ENCODE measurements at places on chromosomes 4 and X.
A peak's percentile ranks its signal among the peaks of the same experiment; 100 is the strongest.

GRCh38 chrX:98077440-98077839 lies 1193.7 kb downstream of the RPA4 start:
- DNase-seq, result no peak

- DNase-seq, result no peak
Measured at GRCh38 chrX:38277802-38278201, 49.5 kb downstream of the RPGR start.

- no peak for DNase-seq
Measured at GRCh38 chr4:89820010-89820409, 17.0 kb downstream of the SNCA start.

- DNase-seq, result peak; percentile 15
Measured at GRCh38 chrX:130170752-130171445, 863 bp upstream of the RAB33A start.

DNA sequence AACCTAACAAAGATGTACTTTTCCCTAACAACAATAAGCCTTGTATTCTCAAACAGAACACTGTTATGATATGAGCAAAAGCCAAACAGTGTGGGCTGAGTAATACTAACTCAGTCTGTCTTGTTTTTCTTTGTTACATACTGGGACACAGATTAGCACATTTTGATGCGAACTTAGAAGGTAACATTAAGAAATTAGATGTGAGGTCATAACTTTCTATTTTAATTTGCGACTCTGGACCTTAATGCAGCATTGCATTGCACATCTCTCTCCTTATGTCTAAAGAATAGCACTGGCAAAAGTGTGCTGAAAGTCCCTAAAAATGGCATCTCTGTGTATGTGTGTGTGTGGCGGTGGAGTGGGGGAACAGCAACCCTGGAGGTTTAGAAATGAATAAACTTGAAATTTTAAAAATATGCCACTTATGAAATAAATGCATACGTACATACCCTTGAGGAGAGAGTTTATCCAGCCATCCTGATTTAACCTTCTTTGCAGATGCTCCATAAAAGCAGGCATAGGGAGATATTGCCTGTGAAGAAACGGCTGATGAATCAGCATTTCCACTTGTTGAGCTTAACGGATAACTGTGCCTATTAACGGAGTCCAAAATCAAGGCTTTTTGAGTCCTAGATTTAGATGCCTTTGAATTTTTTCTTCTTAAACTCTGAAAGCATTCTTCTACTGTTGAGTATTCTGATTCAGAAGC lies 34.2 kb downstream of the ARAP2 start:
- no peak for DNase-seq

DNA sequence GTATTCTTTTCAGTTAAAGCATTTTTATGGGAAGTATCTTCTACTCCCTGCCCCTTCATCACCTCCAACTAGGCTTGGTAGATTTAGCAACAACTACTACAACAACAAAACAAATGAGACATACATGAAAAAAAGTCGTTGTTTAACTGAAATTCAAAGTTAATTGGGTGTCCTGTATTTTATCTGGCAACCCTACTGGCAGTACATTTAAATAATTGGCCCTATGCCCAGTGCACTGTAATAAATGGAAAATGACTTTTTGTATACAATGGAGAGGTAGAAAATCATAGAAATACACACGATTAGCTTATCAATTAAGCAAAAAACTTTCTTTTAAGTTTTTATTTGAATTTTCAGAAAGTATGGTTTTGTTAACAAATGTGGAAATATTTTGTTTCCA lies 21.4 kb upstream of the CLGN start:
- DNase-seq, result no peak

DNA sequence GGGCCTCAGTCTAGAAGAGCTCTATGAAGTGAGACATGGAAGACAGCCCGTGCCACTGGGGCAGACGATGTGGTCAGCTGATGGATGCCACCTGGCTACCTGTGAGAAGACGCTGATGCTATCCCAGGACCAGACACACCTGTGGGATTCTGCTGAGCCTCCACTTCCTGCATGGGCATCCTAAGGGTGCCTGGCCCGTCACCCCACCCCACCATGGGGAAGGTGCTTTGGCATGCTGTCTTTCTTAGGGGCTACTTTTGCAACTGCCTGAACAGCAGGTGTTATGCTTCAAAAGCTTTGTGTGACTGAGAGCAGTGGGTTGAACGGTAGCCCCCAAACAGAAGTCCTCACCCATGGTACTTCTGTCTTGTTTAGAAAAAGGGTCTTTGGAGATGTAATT lies 65.0 kb upstream of the STS start:
- no peak for DNase-seq

- DNase-seq, result no peak
Measured at GRCh38 chrX:153638436-153639176, 8.4 kb upstream of the DUSP9 start.

DNA sequence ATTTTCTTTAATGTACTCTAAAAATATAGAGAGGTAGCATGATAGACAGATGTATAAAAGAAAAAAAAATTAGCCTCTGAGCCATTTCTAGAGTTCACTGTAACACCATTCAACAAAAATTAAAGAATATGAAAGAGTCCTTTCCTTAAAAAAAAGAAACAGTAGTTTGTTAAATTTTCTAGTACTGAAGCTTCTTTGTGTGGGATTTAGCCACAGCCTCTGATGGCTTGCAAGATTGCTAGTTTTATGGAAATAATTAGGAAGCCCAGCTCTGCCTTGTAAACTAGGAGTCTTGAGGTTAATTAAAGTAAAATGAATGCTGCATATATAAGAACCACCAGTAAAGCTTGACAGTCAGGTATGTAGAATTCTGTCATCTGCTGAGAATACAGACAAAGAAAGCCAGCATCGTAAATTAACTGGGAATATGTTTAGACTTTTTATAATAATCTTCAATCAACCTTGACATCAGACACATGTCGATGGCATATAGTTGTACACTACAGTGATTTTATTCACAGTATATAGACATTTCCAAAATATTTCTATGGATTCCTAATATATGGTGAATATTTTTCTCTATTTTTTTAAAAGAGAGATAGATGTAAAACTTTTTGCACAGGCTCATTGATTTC lies 44.8 kb upstream of the NEIL3 start:
- DNase-seq, result no peak

GRCh38 chrX:72018277-72019112 lies 107.8 kb downstream of the NHSL2 start:
- peak; percentile 92 for DNase-seq

DNA sequence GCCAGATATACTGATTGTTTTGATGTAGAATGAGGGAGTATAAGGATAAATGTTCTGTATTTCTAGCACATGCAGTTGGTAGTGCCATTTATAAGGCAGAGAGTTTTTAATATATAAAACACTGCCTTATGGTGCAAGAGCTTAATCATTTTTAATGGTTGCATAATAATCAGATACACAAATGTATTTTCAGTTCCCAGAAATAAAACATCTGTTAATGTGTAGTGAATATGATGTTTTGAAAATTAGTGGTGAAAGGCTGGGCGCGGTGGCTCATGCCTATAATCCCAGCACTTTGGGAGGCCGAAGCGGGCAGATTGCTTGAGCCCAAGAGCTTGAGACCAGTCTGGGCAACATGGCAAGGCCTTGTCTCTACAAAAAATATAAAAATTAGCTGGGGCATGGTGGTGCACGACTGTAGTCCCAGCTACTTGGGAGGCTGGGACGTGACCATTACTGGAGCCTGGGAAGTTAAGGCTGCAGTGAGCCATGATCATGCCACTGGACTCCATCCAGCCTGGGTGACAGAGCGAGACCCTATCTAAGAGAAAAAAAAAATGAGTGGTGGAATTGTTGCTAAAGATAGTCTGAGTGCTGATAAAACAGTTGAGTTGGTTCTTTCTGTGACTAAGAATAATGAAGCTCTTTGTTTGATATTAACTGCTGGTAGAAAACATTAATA lies 29.3 kb downstream of the CLCN3 start:
- DNase-seq, result no peak

DNA sequence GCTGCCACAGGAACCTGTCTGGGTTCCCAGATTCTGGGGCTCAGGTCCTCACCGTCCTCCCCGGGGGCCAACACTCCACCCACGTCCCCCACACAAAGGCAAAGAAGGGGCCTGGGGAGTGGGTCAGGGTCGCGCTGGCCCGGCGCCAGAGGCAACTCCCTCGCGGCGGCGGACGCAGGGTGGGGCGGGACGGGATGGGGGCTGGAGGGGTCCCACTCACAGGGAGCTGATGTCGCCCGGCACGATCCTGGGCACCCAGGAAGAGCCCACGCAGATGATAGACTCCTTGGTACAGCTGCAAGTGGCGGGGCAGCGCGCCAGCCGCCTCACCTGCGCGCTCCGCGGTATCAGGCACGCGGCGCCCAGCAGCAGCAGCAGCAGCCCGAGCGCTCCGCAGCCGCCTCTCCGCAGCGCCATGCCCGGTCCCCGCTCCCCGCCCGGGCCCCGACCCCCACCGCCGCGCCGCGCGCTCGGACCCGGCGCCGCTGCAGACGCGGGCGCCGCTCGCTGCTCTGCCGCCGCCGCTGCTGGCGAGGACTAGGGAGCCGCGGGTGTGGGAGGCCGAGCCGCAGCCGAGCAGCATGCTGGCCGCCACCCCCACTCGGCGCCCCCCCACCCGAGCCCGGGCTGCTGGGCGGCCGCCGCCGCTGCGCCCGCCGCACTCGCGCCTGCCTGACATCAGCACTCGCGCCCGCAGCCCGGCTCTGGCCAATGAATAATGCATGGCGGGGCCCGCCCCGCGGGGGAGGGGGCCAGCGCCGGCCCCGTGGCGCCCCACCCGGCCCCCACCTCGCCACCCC lies at the start of gene LGI2:
Gene LGI2 (minus strand): TSS at position 670 of the 800 bp plus-strand sequence. CDS start 253 bp downstream, at position 417.
- DNase-seq, result peak; percentile 8

DNA sequence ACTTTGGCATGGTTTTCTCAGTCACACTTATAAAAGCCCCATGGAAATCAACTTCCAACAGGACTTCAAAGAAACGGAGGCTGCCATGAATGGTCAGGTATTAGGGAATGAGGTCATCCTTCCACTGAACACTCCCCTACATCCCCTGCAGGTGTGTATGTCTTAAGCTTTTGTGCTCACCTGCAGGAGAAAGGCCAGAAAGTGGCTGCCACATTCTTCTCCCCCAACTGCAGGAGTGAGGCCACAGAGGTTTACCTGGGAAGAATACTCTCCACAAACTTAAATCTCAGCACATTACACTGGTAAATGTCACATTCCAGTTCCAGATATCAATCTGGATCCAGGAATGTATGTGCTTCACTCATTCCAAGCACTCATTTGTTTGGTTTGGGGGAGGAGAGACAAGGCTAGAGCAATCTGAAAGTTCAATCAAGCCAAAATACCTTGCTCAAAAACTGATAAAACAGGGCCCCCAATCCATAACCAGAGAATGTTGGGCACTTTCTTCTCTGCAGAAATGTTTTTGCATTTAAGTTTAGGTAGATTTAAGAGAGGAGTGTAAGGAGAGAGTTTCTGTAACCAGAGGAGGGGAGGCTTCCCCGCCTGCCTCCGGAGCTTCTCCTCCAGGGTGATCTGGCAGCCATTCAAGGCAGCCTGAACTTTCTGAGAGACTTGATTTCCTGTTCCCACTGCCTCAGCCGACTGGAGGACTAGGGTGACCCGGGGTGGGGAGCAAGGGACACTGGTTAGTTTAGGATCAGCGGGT lies 15.4 kb downstream of the FAM9C start:
- peak; percentile 71 for DNase-seq

DNA sequence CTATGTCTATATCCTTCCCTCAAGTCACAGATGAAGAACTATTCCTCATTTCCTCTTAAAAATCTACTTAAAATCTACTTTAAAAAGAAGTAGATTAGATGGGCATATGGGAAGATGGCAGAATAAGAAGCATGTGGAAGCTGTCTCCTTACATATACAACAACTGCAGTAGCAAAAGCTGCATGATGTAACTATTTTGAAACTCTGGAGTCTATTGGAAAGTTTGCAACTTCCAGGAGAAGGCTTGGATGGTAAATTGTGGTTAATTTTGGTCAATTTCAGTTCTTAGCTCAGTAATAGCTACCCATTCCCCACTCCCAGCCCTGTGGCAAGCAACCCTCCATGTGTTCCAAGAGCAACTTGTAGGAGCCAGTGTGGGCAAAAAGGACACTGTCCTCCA lies 36.9 kb downstream of the MORC4 start:
- DNase-seq, result no peak

GRCh38 chr4:176149680-176150355 lies 45.6 kb downstream of the SPATA4 start:
- DNase-seq, result no peak
